Left colon (tissue), 2 donors: ENCODE measurements at places on chromosomes 3 and 15.
A peak's percentile ranks its signal among the peaks of the same experiment; 100 is the strongest.

GRCh38 chr15:72230197-72231065, 559 bp downstream of the PKM start:
- peak; percentile 94 for DNase-seq

- DNase-seq: peak; percentile 60
Observed at GRCh38 chr3:158743664-158744566, 11.7 kb upstream of the RARRES1 start.

DNA sequence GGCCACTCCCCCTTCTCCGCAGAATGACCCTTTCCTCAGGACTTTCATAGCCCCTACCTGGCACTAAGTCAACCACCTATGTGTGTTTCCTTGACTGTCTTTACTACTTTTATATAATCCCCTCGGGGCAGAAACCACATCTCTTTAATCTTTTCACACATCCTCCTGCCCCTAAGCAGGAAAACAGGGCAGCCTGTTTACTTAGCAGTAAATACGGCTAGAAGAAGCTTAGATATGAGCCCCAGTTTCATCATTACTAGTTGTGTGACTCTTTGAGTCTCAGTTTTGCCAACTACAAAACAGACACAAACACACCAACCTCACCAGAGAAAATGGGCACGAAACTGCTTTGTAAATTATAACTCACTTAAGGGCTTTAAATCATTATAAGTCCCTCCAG, 98.3 kb downstream of the CYP19A1 start:
- no peak for DNase-seq

DNA sequence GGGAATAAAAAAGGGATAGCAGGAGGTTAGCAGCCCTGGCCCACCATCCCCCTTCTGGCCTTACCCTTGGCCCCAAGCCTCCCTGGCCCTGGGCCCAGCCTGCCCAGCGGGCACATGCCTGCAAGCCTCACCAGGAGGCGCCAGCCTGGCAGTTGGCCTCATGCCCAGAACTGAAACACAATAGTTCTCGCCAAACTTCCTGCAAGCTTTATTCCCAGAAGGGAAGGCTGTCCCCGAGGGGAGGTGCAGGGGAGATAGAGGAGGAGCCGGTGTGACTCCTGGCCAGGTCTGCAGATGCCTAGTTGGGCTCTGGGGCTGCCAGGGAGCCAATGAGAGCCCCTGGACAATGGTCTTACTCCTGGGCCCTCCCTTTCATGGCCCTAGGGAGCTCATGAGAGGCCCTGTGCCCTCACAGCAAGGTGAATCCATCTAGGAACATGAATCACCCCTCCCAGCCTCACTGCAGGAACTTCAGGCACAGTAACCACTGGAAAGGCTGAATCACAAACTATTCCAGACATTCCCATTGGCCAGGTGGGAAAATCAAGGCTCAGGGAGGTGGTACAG, 4.0 kb downstream of the CCDC33 start:
- peak; percentile 87 for DNase-seq

GRCh38 chr15:83626171-83626802, 27.6 kb upstream of the ADAMTSL3 start:
- DNase-seq: no peak

DNA sequence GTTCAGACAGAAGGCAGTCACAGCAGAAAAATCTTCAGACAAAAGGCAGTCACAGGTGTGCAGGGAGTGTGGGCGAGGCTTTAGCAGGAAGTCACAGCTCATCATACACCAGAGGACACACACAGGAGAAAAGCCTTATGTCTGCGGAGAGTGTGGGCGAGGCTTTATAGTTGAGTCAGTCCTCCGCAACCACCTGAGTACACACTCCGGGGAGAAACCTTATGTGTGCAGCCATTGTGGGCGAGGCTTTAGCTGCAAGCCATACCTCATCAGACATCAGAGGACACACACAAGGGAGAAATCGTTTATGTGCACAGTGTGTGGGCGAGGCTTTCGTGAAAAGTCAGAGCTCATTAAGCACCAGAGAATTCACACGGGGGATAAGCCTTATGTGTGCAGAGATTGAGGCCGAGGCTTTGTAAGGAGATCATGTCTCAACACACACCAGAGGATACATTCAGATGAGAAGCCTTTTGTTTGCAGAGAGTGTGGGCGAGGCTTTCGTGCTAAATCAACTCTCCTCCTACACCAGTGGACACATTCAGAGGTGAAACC, 27.6 kb downstream of the ZNF589 start:
- peak; percentile 86 for DNase-seq

DNA sequence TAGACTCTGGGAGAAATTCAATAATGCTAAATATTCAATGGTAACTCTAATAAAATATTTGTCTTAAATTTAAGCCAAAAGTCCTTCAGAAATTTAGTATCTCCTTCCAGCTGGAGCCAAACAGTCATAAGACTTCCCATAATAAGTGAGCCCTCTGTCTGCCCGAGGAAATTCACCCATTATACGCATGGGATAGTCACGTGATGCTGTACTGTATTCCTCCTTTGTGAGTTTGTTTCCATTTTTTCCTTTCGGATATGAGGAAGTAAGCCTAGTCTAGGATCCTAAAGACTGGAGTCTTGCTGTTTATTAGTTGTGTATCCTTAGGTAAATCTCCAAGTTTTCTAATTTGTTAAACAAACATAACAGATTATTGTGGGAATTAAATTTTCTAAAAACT, 110.4 kb upstream of the PLAAT1 start:
- no peak for DNase-seq

- no peak for DNase-seq
Observed at GRCh38 chr3:123140550-123140949, 61.2 kb upstream of the SEC22A start.

- no peak for DNase-seq
Observed at GRCh38 chr3:97235179-97235578, 420.8 kb downstream of the EPHA6 start.

- DNase-seq: no peak
Observed at GRCh38 chr3:177816667-177817208, 619.5 kb upstream of the TBL1XR1 start.

- DNase-seq: no peak
Observed at GRCh38 chr3:53211706-53212702, 43.8 kb downstream of the TKT start.

GRCh38 chr3:139455855-139456254, 20.5 kb downstream of the RBP2 start:
- DNase-seq: no peak

DNA sequence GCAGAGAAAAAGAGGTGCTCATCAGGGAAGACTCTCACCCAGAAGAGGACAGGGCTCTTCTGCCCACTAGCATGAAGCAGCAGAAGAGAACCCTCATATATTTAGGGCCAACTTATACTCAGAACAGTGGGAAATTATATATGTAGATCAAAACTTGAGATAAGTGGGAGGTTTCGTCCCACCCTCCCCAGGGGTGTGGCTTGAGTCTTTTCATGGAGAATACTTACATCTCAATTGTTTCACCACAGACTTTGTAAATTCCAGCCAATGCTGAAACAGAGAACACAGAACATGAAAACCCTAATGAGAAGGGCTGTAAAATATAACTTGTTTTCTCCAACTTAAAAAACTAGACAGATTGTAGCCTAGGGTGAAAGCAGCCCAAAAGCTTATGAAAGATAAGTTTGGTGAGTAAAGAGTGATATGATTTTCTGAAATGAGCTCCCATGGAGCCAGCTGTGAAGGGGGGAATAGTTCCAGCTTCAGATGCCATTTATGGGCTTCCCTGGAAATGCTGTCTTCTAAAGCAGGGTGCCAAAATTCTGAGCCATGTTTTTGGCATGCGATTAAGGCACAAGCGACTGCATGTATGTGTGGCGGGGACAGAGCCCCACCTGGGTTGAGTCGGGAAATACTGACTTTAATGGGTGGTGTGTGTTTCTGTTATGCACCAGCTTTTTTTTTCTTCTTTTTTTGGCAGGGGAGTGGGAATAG, 92.9 kb downstream of the WDR76 start:
- no peak for DNase-seq

DNA sequence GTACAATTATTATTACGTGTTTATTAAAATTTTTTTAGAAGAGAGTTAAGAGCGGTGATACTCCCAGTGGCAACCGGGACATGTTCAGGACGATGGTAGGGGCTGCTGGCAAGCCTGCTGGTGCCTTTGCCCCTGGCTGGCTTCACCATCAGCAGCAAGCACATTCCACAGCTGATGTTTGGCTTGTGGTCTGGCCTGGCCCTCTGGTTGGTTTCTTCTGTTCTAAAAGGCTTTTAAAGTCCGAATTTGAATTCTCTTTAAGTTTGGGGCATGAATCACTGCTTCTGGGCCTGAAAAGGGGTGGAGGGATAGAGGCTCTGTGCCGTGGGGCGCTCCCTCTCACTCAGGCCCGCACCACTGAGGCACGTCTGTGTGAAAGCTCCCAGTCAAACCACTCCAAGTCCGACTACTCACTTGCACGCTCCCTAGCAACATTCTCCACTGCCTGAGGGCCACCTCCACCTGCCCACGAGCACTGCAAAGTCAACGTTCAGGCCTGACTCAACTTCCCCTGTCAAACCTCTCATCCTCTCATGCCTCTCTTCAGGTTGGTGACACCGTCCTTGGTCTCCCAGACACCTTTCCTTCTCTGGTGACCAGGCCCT, 10.1 kb downstream of the ITGA11 start:
- DNase-seq: no peak

DNA sequence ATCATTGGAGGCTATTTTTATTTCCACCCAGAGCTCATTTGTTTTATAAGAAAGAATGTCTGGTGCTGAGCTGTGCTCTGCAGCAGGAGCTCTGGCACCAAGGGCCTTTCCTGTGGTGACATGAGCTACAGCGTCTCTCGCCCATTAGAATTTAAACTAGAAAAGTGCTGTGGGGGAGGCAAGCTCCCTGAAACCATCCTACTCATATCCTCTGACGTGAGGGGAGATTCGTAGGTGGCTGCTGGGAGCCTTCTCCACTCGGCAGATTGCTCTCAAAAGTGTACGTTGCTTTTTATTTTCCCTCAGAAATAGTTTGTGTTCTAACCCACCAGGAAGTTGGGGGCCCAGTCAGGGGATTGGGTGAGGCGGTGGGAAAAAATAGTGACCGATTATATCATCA, 76.3 kb upstream of the ARHGEF3 start:
- DNase-seq: no peak

DNA sequence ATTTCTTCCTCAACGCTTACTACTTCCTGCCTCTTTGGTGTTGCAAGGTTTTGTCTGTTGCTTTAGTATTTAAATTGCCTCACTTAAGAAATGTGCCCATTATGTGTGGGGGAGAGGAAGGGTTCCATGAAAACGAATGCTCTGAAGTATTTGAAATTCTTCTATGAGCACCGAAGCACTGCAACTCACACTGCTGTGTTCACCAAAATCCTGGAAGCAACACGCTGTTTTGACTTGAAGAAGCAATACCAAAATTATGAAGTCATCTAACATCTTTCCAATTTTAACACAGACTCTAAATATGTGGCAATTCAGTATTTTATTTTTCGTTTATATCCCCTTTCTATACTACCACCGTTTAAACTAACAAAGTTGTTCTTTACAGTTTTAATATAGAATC, 101.5 kb downstream of the RBMS3 start:
- no peak for DNase-seq

DNA sequence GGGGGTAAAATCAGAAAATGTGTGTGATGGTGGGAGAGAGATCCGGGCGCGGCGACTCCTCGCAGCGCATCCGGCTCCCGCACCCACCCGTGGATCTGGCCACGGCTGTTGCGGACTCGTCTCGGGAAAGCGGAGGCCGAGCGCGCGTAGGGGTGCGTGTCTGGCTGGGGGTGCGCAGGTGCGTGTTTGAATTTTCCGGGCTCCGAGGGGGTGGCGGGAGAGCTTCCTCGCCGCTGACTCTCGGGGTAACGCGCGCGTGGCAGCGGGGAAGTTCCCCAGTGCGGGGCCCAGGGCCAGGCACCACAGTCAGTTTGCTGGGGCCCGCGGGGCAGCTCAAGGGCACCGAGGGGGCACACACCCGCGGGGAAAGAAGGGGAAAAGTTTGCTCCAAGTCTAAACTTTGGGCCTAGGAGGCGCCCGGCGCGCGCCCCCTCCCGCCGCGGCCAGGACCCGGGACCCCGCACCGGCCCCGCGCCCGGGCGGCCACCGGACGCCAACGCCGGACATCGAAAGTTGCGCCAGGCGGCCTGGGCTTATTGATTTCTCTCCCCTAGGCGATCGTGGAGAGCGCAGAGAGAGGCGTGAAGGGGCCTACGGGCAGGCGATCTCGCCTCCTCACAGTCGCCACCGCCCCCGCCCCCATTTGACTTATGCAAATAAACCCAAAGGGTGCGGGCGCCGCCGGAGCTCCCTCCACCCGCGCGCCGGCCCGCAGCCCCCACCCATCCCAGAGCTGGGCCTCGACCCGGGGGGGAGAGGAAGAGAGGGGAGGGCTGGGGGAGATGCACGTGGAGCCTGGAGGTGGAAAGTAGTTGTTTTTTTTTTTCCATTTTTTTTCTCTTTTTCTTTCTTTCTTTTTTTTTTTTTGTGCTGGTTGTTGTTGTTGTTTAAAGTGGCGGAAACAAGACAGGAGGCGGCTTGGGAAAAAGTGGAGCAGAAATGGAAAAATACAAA, 639 bp downstream of the FOXP1 start:
- DNase-seq: peak; percentile 85

DNA sequence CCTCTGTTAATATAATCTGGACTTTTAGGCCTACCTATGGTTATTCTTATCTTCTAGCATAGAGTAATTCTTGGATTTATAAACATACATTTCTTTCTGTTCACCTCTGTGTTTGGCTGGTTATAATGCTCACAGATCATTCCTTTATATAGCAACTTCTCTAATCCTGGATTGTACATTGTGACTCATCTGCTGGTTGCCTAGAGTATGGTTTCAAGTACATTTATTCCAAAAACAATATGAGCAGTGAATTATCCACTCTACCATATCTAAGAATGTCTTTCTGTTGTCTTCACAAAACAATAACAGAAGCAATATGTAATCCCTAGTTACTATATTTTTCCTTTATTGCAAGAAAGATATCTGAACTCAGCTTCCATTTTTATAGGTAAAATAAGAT, 35.3 kb downstream of the FSIP1 start:
- no peak for DNase-seq
